Omental fat pad (tissue), 4 donors: ENCODE measurements at places on chromosomes 2 and 18. TPM values are rescaled to one million over a fixed set of nuclear protein-coding genes. Genes with fewer than 3 reads are reported as not detected.

GRCh38 chr18:36786686-36787085 lies 42.1 kb downstream of the TPGS2 start:
- DNase-seq = no peak

GRCh38 chr2:2828774-2829368 lies 497.8 kb upstream of the MYT1L start:
- no peak for DNase-seq

GRCh38 chr2:4465671-4466070 lies 762.3 kb downstream of the DCDC2C start:
- no peak for DNase-seq

DNA sequence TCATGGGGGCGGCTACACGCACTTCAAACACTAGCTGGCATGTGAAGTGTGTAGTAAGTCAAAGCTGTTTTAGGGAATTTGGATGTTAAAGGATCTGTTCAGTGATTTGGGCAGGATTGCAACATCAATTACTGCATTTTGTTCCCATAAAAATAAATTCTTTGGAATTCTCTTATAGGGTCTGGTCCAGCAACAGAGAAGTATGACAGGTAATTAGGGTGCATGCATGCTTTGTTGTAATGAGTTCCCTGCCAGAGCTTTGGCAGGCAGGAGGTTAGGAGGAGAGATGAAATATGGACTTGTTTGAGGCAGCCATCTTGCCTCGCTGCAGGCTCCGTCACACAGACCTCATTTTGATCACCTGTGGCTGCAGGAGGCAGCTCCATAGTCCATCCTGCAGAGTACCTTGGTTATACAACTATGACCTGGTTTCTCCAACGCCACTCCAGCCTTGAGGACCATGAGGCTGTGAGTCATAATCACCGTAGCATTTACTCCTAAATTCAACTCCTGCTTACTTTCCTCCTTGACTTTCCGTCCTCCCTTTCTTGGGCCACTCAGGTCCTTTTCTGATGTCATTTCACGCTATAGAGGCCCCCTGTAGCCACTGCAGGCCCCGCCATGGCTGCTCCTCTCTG lies 26.5 kb upstream of the EML4 start:
- DNase-seq = no peak

DNA sequence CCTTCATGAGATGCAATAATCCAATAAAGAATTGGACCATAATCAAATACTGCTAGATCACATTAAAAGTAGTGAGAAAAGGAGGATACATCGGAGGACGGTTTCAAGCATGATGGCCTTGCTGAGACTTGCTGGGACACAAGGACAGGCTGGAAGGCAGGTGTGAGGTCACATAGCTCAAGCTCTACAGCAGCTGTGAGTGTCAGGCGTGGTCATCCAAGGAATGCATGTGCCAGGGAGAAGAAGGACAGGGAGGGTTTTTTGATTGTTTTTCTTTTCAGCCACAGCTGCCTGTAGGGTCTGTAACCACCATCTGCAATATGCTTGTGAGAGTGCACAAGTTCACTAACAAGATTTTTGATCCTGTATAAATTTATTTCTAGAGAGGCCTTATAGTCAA lies 57.6 kb downstream of the BMP10 start:
- no peak for DNase-seq

GRCh38 chr18:3333721-3334386 lies 71.9 kb downstream of the MYL12B start:
- no peak for DNase-seq

GRCh38 chr2:75340560-75340959 lies 141.2 kb upstream of the TACR1 start:
- no peak for DNase-seq

DNA sequence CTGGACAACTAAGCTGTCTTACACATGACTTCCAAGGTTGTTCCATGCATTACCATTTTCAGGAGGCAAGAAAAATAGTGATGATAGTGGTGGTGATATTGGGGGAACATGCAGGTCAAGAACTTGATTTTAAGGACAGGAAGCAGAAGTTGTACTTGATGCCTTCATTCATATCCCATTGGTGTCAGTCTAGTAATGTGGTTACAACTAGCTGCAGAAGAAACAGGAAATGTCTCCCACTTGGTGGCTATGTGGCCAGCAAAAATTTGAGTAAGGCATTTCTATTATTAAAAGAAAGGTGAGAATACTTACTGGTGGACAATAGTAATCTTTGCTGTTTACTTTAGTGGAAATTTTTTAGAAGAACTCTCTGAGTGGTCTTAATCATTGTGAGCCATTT lies 103.4 kb downstream of the ALMS1 start:
- no peak for DNase-seq

DNA sequence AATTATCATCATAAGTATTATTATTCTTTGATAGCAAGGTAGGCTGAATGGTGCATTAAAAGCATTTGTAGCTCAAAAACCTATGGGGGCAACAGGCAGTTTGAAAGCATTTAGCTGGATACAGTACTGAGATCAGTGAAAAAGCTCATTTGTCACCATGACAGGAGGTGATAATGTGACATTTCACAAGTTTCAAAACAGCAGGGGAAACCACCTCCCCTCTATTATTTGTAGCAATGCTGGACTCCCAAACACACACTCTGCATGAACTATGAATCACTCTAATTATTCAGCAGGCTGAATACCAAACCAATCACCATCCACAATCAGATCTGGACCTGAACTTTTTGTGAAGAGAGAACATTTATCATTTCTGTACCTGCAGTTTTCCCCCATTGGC lies 63.4 kb downstream of the MYO5B start:
- no peak for DNase-seq

DNA sequence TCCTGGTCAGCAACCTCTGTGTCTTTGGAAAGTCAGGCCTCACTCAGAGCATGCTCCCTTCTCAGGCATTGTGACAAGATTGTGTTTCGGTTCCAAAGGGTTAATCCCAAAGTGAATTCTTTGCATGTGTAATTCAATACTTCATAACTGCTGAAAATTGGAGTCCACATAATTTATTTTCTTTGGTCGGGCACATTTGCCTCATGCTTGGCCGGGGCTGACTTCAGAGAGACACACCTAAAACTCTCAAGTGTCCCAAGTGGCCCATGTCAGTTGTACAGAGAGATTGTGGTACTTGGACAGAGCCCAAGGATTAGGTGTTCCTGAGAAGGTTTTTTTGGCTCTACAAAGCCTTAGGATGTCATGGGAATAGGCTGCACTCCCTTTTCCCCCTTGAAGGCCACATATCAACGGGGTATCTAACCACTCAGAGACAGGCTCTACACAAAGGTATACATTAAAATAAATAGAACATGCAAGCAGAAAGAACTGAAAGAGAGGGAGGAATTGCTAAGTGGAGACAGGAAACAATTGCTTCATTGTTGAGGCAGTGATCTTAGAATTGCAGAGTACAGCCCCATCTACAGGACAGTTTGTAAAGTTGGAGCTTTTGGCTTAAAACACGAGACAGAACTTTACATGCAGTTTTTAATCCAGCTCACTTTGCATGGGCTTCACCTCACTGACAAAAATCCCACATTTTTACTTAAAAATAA lies 1232.3 kb upstream of the ZEB2 start:
- DNase-seq = no peak

GRCh38 chr2:1248187-1248586 lies 165.1 kb upstream of the TPO start:
- no peak for DNase-seq

DNA sequence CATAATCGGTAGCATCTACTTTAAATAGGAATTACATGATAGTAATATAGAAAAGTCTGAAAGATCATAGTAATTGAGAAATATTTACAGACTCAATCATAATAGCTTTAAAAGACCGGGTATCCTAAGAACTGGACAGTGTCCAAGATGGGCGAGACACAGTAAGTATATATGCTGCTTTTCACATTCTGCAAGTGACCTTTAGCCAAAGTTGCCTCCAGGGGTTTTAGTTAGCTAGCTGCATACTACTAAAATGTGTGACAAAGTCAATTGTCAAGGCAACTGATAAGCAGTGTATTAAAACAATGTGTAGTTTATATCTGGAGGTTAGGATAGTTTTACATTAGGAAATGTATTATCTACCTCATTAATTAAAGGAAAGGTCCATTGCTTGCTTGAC lies 24.6 kb downstream of the CD302 start:
- no peak for DNase-seq

DNA sequence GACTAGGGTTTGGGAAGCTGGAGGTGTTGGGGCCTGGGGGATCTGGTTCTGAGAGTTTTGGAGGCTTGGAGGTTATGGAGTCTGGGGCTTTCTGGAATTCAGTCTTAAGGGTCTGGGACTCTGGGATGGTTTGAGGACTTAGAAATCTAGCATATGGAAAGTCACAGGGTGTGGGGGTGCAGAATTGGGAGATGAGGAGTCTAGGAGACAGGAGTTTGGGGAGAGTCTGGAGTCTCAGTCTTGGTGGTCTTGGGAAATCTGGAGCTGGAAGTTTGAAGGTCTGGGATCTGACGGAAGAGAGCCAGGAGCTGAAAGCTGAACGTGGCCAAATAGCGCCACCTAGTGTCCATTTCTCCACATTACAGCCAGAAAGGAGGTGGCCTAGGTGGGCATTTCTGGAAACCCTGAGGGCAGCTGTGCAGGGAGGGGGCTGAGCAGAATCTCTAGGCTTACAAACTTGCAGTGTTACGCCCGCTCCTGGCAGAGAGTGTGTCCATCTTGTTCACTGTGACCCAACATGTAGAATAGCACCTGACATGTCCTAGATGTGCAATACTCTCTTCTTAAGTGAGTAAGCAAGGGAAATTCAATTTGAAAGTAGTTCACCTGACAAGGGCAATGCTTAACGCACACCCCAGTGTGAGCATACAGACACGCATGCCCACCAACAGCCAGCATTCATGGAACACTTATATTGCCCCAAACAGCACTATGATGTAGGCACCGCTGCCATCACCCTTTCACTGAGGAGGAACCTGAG lies 204.8 kb downstream of the TFCP2L1 start:
- DNase-seq = peak; percentile 73

DNA sequence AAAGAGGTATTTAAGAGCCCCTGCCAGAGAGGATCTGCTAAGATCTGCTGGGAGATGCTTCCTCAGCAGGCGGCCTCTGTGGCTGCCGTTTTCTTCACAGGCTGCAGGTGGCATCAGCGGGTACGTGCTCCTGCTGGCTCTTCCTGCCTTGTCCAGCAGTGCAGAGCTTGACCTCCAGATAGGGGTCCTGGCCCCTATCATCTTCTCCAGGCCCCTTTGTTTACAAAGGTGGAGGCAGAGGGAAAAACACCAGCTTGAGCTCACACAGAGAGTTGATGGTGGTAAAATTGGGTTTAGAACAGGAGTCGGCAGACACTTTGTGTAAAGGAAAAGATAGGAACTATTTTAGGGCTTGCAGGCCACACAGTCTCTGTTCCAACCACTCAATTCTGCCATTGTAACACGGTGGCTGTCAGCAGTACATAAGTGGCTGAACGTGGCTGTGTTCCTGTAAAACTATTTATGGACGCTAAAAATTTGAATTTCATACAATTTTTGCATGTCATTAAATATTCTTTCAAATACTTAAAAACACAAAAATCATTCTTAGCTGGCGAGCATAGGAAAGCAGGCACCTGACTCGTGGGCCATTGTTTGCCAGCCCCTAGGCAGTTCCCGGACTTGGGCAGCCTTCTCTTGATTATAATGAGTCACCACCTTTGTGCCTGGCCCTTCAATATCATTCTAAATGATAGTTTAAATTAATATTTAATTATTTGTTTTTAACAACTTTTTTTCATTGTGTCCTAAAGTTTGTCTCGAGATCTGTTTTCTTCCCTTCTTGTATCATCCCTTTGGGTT lies 98.2 kb upstream of the B3GNT7 start:
- DNase-seq = no peak

DNA sequence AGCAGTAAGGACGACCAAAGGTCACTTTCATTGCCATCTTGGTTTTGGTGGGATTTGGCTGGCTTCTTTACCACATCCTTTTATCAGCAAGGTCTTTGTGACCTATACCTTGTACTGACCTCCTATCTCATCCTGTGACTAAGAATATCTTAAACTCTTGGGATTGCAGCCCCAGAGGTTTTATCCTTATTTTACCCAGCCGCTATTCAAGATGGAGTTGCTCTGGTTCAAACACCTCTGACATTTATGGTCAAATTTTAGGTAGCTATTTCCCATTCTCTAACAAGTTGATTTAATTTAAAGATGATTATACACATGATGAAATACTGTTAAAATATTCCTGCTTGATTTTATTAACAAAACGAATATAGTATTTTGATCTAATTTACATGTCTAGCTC lies 326.1 kb downstream of the ARHGAP15 start:
- DNase-seq = no peak

DNA sequence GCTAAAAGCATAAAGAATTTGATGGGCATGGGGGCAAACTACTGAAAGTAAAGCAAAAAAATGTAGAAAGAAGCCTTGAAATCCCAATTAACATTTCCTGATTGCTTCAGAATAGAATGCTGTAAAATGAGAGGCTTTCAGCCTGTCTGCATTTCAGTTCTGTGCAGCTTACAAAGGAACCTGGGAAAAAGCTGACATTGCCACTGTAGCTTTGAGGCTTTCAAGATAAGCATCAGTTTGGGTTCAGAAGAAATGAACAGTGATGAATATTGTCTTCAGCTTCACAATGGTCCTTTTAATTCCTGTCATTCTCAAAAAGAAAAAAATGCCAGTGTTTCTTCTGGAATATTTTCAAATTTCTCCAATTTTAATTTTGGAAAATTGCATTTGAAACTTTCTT lies 242.7 kb downstream of the LRRTM1 start:
- DNase-seq = no peak

GRCh38 chr2:226661789-226662545 lies 137.7 kb downstream of the IRS1 start:
- no peak for DNase-seq

GRCh38 chr2:51807229-51807628 lies 775.3 kb upstream of the NRXN1 start:
- DNase-seq = no peak

DNA sequence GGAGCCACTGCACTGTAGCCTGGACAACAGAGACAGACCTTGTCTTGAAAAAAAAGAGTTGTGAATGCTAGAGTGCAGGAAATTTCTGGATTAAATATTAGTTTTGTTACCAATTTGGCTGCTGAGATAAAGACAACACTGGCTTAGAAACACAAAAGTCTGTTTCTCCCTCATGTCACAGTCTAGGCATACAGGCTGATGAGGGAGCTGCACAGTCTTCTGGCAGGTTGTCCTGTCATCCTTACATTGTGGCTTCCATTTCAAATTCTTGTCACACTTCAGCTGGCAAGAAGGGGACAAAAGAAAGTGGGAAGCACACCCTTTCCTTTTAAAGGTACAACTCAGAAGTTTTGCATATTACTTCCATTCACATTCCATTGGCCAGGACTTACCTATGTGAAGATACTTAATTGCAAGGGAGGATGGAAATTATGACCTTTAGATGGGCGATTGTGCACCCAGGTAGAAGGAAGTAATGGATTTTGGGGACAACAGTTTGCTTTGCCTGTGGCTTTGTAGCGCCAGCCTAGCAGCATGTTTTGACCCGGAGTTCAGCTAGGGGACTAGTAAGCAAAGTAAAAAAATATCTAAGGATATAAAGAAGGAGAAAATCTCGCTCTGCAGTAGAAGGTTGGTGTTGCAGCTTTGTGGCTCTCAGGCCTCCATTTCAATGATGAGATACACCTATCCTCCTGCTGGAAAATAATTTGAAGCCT lies 55.9 kb downstream of the SPATS2L start:
- no peak for DNase-seq

The PARD3B gene
- total RNA-seq = 39.3 TPM

The ALS2 gene
- 15.4 TPM for total RNA-seq

The GRHL1 gene
- 6.8 TPM for total RNA-seq

The TMEM200C gene
- total RNA-seq = 0.19 TPM

The CHRNA1 gene
- not detected for total RNA-seq

The CHRND gene
- not detected for total RNA-seq

The UGT1A8 gene
- total RNA-seq = not detected

The MEP1B gene
- total RNA-seq = not detected

The TCF7L1 gene
- 4.0 TPM for total RNA-seq

The SLC16A14 gene
- 5.5 TPM for total RNA-seq

The TUBA4B gene
- total RNA-seq = not detected

The ZBTB14 gene
- 8.6 TPM for total RNA-seq

The ABCB11 gene
- 1.2 TPM for total RNA-seq
